ENCODE measurements at places on chromosomes 7 and 10.

- DNase-seq: no peak
Observed at GRCh38 chr7:85883-86515, 106.4 kb upstream of the FAM20C start.

DNA sequence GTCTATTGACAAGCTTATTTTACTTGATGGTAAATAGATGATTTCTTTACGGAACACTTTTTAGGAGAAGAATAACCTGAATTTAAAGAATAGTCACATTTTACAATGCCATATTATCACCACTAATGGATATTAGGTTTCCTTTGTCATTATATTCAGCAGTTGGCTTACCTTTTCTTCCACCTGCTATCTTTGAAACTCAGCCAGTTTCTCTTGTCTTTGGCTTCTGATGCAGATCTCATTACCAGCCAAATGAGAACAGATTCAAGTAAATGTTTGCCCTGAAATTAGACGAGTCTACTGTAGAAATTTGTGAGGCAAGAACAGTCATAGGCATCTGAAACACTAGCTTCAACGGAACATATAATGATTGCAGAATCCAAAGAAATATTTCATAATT is 85.5 kb upstream of the OIT3 start:
- DNase-seq: no peak

- DNase-seq: no peak
Observed at GRCh38 chr10:70753026-70753663, 32.0 kb downstream of the TBATA start.

DNA sequence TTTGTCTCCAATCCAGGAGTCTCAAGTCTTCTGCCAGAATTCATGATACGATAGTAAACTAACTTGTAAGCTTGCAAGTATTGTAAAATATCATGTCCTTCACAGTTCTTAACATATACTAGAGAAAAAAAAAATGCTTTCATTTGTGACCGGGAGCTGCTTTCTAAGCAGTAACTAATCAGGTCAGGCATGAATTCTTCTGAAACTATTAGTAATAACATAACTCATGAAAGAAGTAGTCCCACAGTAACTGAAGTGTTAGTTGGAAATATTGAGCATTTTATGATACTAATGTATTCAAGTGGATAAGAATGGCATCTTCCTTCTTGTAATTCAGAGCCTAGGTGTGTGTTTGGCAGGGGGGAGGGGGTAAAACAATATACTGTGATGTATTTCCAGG is 665.6 kb downstream of the DNAJB9 start:
- DNase-seq: no peak

- no peak for DNase-seq
Observed at GRCh38 chr7:157224627-157225026, 85.9 kb downstream of the UBE3C start.

DNA sequence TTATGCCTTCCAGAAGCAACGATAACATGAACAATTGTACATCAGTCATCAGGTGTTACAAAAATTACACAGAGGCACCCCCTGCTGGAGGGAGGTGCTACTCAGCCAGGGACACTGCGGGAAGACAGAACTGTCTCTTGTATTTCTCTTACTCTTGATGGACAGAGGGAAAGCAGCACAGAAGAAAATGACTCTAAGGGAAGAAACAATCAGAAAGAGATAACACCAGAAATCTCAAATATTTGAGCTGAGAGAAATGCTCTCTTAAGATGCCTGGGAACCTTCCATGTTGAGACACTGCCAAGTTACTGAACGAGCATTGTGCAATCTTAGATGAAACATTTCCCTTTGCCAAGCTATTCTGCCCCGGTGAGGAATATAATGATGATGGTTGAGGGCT is 227.6 kb upstream of the NPSR1 start:
- no peak for DNase-seq

GRCh38 chr10:123743441-123744223 is 77.5 kb downstream of the GPR26 start:
- no peak for DNase-seq

DNA sequence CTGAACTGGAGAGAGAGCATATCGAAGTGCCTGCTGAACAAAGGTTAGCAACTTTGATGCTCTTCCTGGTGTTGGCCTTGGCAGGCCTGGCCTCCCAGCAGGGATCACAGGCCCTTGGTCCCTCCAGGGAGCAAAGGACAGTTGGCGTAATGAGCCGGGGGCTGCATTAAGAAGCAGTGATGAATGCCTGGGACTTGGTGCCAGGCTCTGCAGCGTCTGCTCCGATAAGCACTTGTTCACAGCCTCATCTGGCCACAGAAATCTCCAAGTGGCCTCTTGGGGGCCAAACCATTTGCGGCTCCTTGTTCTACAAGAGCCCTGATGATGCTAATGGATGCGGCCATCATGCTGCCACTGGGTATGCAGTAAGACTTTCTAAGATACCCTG is 31.8 kb downstream of the CRHR2 start:
- no peak for DNase-seq
